ENCODE measurements at places on chromosomes 5 and 9.

DNA sequence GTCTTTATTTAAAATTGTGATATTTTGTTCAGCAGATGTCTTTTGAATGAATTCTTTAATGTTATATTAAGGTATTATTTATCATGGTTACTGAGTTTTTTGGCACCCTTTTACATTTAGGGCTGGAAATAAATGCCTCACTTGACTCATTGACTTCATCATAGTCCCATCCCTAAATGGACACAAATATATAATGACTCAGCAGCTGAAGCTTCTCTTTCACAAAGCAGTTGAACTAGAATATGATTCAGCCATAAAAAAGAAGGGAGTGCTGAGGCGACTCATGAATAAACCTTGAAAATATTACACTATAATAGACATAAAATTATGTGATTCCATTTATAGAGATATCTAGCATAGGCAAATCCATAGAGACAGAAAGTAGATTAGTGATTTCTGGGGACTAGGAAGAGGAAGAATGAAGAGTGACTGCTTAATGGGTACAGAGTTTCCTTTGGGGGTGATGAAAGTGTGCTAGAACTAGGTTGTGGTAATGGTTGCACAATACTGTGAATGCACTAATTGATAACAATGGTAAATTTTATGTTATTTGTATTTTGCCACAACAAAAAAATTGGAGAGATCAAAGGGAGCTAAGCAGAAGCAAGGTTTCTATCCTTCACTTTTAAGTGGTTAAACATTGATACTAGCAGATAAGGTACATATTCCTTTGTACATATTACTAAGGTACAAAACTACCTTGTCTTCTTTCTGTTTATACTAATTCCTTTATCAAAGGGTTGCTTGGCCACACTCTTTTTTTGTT, 449.6 kb downstream of the NTRK2 start:
- DNase-seq = no peak

DNA sequence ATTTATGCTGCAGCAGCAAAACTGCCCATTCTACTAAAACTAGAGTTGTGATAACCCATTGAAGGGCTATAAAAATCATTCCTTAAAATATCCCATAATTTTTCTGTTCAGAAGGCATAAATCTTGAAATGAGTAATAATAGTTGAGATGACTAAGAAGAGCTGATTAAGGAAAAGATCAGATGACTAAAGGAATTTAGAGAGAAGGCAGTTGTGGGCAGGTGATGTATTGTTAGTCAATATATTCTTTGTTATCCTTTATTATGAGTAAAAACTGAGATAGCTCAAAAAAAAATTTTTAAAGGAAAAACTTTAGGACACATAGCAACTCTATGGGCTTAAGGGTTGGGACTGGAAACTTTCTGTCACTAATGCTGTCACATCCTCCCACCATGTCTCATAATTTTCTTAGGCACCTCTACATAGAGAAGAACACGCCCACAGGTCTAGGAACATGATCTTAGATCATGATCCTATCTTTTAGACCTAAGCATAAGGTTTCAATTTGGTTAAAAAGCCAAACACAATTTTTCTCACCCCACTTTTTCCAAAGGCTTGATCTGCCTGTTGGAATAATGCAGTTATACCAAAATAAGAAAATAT, 597.5 kb upstream of the MEF2C start:
- DNase-seq = no peak

GRCh38 chr5:157917899-157918809, 59.2 kb upstream of the CLINT1 start:
- no peak for DNase-seq

DNA sequence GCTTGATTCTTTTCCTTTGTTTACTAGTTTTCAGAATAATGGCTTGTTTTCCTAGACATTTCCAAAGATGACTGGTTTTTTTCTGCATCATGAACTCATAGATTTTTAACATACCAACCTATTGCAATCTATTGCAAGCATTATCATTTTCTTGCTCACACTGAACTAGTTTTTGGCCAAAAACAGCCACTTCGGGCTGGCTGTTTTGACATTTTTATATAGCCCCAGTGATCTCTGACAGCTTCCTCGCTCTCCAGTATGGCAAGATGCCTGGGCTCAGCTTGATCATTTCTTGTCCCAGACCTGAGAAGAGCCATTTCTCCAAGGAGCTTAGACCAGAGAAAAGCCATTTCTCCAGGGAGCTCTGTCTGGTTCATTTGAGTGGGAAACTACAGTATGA, 94.3 kb upstream of the MAMDC2 start:
- no peak for DNase-seq

DNA sequence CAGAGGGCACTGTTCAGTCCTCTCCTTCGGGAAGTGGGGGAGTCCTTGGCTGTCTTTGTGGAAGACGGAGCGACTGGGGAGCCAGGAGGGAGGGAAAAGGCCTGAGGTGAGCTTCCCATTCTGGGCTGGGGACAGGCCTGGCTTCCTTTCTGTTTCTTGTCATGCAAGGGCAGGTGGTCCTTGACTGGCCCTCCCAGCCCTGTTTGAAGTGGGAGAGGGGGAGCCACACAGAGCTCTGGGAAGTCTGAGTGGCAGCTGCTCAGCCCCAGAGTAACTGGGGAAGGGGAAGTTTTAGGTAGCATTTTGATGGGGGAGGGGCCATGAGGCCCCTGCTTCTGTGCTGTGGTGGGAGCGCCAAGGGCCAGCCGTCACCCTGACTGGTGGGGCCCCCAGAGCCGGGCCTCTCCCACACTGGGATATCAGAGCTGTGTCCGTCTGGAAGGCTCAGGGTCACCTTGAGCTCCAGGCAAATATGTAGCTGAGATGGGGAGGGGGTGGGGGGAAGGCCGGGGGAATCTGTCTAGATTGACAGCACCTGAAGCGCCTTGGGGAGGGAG, 6.5 kb downstream of the UNC5A start:
- DNase-seq = no peak

- DNase-seq = no peak
Observed at GRCh38 chr9:133786907-133787753, 49.0 kb upstream of the SARDH start.

DNA sequence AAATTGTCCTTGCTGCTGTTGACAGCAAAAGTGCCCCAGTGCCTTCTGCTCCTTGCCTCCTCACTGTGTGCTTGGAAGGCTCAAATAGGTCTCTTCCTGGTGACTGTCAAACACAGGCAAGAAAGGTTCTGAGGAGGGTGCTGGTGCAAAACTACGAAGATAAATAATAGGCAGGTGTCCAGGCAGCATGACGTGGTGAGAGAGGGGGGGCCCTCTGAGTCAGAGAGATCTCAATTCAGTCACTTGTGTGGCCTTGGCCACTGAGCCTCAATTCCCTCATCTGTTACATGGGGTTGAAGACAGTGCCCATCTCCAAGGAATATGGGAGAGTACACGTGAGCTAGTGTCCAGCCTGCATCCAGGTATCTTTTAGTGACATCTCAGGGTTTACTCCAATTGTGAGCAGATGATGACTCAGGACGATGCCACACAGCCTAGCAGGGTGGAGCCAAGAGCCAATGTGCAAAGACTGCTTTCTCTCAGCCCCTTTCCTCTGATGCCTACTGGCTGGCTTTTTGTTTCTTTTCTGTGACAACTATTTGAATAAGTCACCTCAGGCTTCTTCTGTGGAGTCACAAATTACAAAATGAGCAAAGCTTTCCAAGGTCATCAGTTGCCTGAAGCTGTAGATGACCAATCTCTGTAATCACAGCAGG, 29.7 kb upstream of the SMIM32 start:
- no peak for DNase-seq

DNA sequence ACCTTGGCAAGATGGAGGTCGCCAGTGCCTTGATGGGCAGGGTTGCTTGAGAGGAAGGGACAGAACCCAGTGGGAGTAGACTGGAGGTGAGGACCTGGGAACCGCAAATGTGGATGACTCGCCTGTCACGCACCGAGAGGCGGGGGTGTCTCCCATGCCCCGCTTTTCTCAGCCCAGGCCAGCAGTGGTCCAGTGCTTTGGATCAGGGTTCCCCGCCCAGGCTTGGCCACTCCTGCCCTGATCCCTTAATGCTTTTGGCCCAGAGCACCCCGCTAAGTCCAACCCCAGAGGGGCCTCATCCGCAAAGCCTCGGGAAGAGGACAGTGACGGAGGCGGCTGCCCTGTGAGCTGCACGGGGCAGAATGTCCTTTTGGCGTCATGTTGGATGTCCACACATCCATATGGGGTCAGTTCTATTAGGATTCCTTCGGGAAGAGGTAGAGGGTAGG, 2.4 kb downstream of the MRPS2 start:
- no peak for DNase-seq

DNA sequence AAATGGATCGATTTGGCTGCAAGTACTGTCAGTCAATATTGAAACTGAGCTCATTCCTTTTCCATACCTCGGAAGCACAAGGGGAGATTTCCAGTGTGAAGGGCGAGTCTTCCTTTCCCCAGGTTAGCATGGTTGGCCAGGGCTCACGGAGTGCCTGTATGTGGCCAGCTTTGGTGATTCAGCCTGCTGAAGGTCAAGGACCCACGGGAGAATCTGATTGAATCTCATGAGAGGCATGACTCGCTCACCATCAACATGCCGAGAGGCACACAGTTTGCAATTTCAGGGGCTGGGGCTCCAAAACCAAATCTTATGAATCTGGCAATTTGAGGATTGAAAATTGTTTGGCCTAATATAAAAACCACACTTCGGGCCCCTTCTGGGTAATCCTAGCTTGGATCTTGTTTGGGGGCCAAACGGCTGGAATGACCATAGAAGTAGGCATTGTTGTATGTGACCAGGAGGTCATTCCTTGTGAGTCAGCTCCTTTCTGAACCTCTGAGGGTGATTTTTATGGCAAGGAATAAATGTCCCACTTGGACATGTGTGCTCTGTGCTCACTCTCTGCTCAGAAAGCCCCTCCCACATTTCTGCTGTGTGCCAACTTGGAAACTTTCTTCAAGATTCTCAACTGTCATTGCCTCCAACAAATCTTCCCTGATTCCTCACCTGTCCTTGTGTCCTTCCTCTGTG, 69.8 kb downstream of the DOCK2 start:
- no peak for DNase-seq

DNA sequence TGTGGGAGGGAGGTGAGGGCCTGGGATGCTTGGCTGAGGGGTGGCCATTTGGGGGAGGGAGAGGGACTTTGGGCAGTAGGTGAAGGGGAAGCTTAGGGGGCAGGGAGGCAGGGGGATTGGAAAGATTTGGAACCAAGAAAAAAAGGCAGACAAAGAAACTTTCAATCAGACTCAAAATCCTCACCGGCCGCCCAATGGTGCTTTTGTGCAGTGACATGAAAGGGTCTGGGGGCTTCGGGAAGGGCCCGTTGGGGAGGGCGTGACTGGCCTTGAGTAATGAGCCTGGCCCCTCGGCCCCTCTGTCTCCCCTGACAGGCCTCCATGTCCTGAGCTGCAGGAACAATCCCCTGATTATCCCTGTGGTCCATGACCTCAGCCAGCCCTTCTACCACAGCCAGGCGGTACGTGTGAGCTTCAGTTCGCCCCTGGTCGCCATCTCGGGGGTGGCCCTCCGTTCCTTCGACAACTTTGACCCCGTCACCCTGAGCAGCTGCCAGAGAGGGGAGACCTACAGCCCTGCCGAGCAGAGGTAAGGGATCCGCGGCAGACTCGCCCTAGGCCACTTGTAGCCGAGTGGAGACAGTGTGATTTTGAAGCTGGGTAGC, 181.1 kb downstream of the PAPPA start:
- no peak for DNase-seq

DNA sequence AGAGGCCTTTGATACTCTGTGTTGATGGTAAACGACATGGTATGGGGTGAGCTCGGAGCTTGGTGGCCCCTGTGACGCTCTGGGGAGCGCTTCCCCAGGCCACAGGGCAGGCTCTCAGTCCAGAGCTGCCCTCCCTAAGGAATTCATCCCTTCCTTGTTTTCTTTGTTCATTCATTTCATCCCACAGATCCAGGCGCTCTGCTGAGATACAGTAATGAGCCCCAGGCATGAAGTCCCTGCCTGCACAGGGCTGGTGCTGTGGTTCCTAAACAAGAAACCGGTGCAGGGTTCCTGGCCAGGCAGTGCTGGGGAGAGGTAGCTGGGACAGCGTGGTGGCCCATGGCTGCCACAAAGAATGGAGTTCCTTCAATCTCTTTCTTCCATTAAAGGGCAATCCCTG, 14.4 kb downstream of the NEK6 start:
- no peak for DNase-seq

GRCh38 chr9:127162864-127163365, 40.5 kb upstream of the ANGPTL2 start:
- DNase-seq = no peak

GRCh38 chr5:154190595-154191304, at the start of gene GALNT10:
Gene GALNT10 (plus strand): TSS chr5:154190733. CDS start chr5:154190867, 134 bp downstream.
- no peak for DNase-seq

DNA sequence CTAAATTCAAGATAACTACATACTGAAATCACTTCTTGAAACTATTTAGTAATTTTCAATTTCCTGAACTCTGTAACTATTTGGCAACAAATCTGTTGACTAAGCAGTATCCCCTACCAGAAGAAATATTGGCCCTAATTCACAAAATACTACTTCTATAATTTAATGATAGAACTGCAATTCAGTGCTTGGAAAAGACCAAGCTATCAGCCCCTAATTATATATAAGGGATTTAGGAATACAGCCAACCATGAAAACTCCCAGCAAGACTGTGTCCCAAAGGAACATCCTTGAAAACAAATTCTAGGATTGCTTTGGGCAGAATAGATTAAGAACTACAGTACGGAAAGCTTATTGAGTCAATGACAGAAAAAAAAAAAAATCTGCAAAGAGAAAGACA, 169.2 kb downstream of the RAB3C start:
- DNase-seq = no peak

GRCh38 chr5:52896534-52897237, 92.5 kb upstream of the ITGA2 start:
- DNase-seq = no peak

- DNase-seq = no peak
Observed at GRCh38 chr9:17751486-17751885, 172.6 kb downstream of the SH3GL2 start.

DNA sequence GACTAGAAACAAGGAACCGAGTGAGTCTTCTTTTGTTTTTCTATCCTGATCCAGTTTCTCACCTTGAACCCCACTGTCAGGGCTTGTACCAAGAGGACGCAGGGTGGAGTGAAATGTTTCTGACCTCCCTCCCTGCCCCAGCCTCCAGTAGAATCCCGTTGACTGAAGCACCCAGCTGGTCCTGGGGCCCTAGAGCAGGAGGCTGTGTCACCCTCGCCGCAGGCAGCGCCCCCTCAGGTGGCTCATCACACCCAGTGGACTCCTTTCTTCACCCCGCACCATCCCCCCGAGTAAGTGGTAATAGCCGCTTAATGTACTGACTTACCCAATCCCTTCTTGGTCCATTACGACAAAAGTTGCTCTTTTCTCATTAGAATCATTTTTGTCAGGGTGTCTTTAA, 53.8 kb downstream of the MVB12B start:
- no peak for DNase-seq

- no peak for DNase-seq
Observed at GRCh38 chr9:137757139-137757538, 120.4 kb upstream of the CACNA1B start.

- DNase-seq = no peak
Observed at GRCh38 chr9:129803676-129804060, 684 bp downstream of the TOR1B start.

GRCh38 chr9:123305879-123306278, 37.5 kb upstream of the STRBP start:
- no peak for DNase-seq

Measured in cortex of kidney (tissue), 1 donor.